ENCODE measurements at places on chromosomes 12 and 14.

- DNase-seq, result no peak
Observed at GRCh38 chr12:3117591-3118015, 40.4 kb downstream of the TSPAN9 start.

- DNase-seq, result no peak
Observed at GRCh38 chr12:104340177-104340576, 36.6 kb downstream of the EID3 start.

DNA sequence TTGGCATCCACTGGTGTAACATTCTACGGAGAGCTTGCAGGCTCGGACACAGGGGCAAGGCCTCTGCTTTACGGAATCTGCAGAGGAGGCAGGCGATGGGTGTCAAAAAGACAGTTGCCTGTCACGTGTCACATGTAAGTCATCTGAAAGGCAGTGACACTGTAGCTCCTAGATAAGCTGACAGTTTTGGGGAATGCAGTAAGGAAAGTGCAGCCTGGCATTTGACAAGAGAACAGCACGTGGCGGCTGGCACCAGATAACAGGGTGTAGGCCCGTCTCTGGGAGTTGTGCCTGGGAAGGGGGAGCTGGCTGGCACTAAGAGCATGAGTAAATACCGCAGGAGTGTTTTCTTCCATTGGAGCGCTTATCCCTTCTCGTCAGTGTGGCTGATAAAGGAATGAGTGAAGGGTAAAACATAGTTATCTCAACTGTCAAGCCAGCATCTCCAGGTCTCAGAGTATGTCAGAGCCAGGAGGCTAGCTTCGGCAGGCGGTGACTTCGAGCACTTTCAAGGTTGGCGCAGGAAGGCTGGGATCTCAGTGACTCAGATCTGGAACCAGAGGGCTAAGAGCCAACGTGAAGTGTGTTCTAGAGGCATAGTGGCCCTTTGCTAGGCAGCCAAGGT lies 26.1 kb downstream of the ADCK1 start:
- DNase-seq, result no peak

DNA sequence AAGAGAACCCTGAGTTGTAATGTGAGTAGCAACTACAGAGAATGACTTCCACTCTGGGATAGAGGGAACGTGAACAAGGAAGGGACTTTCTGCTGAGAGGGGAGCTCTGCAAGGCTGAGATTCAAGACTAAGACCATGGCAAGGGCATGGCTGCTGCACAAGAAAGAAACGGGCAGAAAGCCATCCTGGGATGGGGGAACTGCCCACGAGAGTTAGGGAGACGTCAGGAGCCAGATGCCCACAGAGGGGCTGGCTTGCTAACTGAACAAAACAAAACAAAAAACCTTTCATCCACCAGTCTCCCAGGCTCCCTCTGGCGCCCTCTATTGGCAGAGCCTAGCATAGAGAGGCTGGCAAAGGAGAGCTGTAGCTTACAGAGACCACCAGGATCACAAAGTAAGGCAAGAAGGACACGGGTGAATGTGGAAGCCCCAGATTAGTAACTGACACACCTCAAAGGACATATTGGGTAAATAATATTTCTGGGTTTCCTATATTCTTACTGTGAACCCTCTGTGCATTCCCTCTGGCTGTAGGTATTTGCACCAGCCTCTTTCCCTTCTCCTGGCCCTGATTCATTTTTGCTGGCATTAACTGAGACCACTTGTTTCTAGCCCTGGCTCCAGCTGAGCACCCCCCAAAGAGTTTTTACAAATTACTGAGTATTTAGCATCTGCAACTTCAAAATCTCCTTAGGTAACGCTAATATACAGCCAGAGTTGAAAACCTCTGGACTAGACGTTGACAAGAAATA lies 338.3 kb downstream of the EMP1 start:
- peak; percentile 26 for DNase-seq

- peak; percentile 61 for DNase-seq
Observed at GRCh38 chr12:65278576-65279368, at the start of gene MSRB3. Gene MSRB3, plus strand, starts transcription at chr12:65278683. Its CDS starts 29,897 bp downstream, at chr12:65308580.

Measured in Kasumi-1 (cell line).